ENCODE measurements at places on chromosomes 2 and 18.

- DNase-seq: no peak
Observed at GRCh38 chr18:51726614-51727013, 529.1 kb upstream of the MEX3C start.

DNA sequence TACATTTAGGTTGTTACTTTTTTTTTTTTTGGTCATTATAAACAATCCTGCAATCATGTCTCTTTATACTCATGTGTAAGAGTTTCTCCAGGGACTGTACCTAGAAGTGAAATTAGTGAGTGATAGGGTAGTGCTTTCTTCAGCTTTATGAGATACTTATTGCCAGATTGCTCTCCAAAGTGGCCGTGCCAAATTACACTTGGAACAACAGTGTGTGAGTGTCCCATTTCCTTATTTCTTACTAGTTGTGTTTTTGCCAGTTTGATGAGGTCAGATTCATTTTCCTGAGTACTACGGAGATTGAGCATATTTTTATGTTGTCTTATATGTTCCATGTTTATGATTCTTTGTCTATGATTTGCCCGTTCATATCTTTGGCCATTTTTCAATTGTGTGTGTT lies 39.2 kb downstream of the GALNT1 start:
- no peak for DNase-seq

GRCh38 chr18:80188643-80189530 lies 58.4 kb downstream of the PARD6G start:
- no peak for DNase-seq

GRCh38 chr2:211833582-211834279 lies 704.9 kb downstream of the ERBB4 start:
- DNase-seq: no peak

GRCh38 chr2:240469740-240470139 lies 34.3 kb downstream of the GPC1 start:
- no peak for DNase-seq

All from HCT116 (cell line).